Activated T-cell treated with anti-CD3 and anti-CD28 coated beads for 48 hours (primary cell): ENCODE measurements at places on chromosomes 1 and 21.

DNA sequence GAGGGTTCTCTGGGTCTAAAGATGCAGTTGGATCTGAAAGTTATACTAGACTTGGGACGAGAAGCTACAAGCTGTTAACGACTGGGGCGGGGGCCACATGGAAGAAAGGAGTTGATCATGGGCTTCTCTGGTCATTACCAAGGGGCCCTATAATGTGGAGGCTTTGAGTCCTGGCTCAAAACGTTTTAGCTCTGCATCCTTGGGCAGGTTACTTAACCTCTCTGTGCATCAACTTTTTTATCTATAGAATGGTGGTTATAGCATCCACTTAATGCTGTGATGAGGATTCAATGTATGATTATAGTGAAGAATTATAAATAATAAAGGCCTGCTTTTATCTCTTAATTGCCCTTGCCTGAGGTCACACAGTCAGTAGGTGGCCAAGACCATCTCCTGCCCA lies 53.1 kb downstream of the UBIAD1 start:
- DNase-seq = no peak

GRCh38 chr1:35622510-35623178 lies 18.7 kb downstream of the PSMB2 start:
- no peak for DNase-seq

DNA sequence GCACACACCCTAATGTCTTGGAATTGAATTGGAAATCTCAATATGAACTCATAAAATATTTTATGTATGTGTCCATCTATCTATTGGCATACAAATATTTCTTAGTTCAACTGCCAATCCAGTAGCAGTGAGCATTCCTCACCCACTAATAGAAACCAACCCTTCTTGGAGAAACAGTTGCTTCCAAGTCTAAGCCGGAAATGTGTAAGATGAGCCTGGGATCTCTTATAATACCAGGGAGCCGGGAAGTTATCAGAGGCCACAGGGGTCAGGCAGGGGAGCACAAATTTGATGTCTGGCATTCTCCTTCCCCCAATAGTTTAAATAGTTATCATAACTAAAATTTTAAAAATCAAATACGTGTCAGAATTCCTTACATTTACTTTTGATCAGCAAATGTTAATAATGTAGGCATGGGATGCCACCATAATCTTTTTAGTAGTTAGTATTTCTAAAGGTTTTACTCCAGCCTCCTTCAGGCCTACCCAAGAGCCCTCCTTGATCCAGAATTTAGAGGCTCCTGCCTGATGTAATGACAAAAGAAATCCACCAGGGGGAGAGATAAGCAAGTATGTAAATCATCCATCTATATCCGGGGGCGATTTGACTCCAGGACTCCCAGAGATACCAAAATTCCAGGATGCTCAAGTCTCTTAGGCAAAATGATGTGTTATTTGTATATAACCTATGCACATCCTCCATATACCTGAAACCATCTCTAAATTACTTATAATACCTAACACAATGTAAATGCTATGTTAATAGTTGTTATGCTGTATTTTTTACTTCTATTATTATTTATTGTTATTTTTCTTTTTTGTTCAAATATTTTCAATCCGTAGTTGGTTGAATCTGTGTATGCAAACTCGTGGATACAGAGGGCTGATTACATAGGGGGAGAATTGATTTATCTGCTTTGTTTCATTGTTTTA lies 218.7 kb upstream of the COA6 start:
- no peak for DNase-seq

DNA sequence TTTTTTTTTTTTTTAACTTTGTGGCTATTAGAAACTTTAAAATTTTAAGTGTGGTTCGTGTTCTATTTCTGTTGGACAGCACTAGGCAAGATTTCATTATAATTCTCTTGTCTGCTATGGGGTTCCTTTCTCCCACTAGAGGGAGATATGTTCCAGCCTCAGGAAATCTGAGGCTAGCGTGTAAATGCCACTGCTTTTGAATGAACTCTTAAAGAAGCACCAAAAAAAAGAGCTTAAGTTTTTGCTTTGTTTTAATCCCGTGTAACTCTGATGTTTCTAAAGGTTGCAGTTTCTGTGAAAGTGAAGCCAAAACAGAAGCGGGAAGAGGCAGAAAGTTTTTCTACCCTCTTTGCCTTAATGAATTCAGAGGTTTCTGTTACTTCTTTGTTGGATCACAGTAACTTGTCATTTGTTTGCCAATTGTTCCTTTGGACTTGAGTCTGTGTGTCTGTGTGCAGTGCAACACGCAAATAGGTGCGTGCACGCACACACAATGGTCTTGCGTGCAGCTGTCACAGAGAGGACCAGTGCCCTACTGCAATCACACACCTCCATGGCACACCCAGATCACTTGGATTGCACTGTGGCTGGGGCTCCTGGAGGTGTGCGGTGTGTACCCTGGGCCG lies 32.3 kb downstream of the HHAT start:
- no peak for DNase-seq

DNA sequence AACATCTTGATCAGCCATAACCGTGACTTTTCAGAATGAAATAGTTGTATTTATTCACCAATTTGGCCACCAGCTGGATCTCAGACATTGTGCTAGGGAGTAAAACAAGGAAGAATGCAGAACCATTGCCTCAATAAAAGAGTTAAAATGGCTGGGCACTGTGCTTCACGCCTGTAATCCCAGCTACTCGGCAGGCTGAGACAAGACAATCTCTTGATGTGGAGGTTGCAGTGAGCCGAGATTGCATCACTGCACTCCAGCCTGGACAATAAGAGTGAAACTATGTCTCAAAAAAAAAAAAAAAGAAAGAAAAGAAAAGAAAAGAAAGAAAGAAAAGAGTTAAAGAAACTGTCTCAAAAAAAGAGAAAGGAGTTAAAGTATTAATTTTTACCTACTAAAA lies 199.5 kb downstream of the TPR start:
- DNase-seq = no peak

DNA sequence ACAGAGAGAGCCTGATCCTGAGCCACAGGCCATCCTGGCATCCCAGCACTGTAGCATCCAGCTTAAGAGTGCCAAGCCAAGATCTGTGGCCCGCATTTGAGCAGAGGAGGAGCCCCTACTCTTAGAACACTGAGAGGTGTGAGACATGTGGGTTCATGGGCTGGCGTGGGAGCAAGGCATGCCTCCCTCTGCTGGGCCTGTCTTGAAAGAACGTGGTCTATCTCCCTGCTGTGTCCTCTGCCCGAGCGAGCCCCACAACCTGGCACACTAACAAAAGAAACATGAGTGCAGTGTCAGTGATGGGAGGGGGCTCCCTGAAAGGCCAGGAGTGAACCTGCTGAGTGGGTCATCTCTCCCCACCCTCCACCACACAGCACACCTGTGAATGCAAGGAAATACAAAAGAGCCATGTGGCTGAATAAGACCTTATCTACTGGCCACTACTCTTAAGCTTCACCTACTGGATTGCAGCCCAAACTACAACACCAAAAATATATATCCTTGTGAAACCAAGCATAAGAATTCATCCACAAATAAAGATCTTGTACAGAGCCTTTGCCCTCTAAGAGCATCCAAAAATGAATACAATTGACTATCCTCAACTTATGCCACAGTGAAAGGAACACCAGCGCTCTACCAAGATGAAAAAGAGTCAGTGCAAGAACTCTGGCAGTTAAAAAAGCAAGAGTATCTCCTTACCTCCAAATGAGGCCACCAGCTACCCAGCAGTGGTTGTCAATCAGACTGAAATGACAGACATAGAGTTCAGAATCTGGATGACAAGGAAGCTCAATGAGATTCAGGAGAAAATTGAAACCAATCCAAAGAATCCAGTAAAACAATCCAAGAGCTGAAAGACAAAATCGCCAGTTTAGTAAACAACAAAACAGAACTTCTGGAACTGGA lies 259.4 kb upstream of the DAB1 start:
- no peak for DNase-seq

DNA sequence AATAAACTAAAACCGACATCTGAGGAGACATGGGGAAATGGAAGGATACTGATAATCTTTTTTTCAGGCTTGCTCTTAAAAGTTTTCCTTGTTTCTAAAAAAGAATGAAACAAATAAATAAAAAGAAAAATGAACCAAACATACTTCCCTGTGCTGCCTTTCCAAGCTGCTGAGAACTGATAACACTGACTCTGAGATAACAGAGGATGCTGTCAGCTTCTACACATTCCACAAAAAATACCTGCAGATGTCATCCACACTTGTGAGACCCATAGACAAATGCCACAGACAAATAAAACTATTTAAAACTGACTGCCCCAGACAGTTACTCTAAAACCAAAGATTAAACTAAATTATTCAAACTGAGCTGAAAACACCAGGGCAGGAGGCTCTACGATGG lies 12.0 kb upstream of the OR6K3 start:
- no peak for DNase-seq

- no peak for DNase-seq
These were observed 73.6 kb downstream of the ZNF281 start for GRCh38 chr1:200336101-200336845.

DNA sequence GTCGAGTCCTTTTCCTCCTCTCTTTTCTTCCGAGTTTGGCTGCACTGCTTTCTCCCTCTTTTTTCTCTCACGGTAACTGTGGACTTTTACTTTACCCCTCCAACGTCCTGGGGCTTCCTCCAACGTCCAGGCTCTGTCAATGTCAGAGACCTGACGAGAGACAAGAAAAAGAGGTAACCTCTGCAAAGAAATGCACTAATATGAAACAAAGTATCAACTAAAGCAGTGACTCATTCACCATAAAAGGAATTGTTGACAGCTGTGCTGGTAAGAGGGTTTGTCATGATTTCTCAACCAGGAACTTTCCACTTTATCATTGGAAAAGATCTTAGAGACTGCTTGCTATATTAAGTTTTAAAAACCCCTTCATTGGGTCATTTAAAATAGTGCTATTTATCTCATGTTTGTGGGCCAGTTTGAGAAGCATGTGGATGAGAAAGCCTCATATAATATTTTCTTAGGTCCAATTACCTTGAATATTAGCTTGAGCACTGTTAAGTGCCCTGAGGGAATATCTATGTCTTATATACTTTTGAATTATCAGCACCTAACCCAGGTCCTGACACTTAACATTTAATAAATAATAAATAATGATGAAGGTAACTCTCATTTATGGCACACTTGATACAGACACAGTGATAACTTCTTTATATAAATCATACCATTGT lies at the start of gene GBP2:
Gene GBP2 (minus strand): TSS at position 202 of the 668 bp plus-strand sequence. CDS start 4,148 bp downstream, outside the sequence.
- DNase-seq = no peak

DNA sequence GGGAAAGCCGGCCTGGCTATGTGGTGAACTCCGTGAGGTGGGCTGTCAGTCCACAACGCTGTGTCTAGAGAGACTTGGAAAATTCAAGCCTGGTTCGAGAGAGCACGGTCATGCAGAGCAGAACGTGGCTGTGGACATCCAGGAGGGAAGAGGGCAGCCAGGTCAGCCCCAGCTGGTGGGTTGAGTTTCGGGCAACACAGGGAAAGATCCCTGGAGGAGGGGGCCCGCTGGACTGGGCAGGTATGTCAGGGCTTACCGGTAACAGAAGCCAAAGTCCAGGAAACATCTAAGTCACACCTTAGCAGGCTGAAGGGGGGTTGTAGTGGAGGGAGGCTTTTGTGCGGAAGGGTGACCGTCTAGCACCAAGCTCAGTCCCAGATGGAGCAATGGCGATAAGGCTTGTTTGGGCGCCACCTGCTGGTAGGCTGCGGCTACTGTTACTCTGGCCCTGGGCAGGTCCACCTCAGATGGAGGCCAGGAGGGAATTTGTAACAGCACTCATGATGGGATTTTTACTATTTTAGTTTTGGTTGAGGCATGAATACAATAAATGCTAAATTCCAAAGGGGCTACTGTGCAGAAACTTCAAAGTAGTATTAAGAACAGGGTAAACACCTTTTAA lies 143.3 kb upstream of the ZNF644 start:
- peak; percentile 65 for DNase-seq

DNA sequence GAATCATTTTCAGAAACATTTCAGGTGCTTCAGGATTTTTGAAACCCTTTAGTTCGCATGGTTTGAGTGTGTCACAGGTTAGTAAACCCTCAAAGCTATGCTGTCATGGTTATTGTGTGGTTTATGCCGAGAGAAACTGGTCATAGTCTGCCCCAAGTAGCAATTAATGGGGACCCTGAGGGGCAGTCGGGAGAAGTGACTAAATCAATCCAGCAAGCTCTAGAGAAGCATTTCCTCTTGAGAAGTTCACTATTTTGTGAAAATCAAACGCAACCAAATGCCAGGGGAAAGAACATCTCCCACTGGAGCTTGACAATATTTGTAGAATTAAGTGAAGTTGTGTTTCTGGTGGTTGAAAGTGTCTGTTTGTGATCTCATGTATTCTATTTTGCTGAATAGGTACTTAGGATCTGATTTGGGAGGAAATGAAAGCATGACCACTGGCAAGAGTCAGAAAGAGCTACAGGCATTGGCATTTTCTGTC lies 63.0 kb upstream of the BACH1 start:
- no peak for DNase-seq

DNA sequence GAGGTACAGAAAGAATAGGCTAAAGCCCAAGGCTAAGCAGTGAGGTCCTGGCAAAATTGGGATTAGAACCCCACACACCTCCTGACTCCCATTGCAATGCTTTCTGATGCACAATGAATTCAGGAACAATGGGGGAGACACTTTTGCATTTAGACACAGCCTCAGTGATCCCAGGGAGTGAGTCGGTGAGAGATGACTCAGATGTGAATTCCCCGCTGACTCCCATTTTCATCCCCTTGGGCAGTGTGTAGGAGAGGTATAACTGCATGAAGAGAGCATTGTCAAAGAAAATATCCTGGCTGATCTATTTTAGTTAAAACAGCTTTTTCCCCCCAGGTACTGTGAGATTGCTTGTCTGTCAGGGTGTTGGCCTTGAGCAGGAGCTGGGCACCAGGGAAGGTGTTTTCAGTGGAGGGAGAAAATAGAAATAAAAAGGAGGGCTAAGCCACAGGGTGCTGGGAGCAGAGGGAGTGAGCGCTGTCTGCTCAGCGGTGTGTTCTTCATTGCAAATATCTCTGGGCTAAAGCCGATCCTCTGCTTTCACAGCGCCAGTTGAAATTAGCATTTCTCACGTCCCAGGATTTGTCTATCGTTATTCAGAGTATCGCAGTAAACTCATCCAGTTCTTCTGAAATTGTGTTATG lies 247.7 kb upstream of the PTBP2 start:
- DNase-seq = no peak

DNA sequence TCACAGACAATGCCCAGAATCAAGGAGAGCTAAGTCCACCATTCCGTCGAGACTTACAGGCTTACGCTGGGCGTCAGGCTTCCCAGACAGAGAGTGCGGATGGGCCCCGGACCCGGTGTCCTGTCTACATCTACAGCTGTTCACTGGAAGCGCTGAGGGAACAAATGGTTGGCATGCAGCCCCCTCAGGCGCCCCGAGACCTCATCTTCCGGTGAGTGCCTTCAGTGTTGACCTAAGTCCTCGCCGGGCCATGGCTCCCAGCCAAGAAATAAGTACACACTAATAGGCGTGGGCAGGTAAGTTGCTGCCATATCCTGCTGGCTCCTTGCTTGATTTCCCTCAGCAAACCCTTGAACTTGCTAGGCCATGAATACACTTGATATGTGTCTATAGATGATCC lies 26.2 kb downstream of the HYI start:
- no peak for DNase-seq

GRCh38 chr1:63592536-63593302 lies 492 bp upstream of the PGM1 start:
- peak; percentile 3 for DNase-seq
